ENCODE measurements at places on chromosomes 1 and 21.

GRCh38 chr1:196779093-196779492, 4.5 kb downstream of the CFHR3 start:
- no peak for DNase-seq

- DNase-seq, result no peak
Measured at GRCh38 chr1:112676543-112676942, 2.1 kb downstream of the MOV10 start.

DNA sequence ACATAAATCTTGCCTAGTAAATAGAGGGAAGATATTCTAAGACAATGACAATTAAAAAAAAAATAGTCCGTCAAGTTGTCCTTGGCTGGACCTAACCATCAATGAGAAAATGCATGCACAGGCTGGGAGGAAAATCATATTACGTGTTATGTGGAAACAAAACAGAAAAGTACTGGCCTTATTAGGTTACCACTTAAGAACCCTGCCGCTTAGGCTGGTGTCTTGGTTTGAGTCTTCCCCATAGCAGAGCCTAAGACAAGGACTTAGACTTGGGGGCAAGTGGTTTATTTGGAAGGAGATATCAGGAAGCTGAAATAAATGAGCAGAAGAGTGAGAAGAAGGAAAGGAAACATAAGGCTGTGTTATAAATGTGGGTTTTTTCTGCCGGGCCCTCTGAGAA, 186.4 kb downstream of the MRPL39 start:
- DNase-seq, result no peak

DNA sequence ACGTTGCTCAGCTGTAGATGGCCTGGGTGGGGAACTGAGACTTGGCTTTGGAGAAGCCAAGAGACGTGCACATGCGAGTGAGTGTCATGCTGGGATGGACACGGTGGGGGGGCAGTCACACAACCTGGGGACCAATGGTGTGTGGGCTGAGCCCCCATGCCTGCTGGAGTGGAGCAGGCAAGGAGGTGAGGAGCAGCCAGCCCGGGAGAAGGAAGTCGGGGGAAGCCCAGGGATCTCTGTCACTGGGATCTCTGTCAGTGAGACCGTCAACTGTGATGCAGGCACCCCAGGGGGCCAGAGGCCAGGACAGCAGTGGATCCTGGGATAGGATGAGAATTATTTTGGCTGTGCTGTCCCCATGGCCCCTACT, 11.0 kb upstream of the ZNF669 start:
- no peak for DNase-seq

GRCh38 chr1:101632548-101633272, 364.0 kb downstream of the OLFM3 start:
- DNase-seq, result no peak
